ENCODE measurements at places on chromosomes 11 and 22. TPM values are rescaled to one million over a fixed set of nuclear protein-coding genes. Genes with fewer than 3 reads are reported as not detected.

Gene NLRP6
- total RNA-seq, result not detected

Gene CFAP68
- 17.2 TPM for total RNA-seq

Gene SEC14L6
- total RNA-seq, result 0.78 TPM

Gene PRG3
- total RNA-seq, result not detected

Gene BIK
- not detected for total RNA-seq

Gene DMC1
- total RNA-seq, result 1.4 TPM

Gene OR10D3
- total RNA-seq, result not detected

Gene KCNA4
- total RNA-seq, result not detected

Gene MS4A4E
- total RNA-seq, result 0.30 TPM

Gene SCGB1C1
- not detected for total RNA-seq

Gene C11orf52
- total RNA-seq, result 0.42 TPM

Gene ARHGAP1
- total RNA-seq, result 97.2 TPM

Gene CSRP3
- total RNA-seq, result not detected

Gene HEPN1
- total RNA-seq, result not detected

Gene TYMP
- total RNA-seq, result 9.0 TPM

Gene CHADL
- total RNA-seq, result not detected

Gene TRIM49
- total RNA-seq, result not detected

Gene LRRC74B
- not detected for total RNA-seq

Gene TPBGL
- 0.13 TPM for total RNA-seq

Gene OR51E2
- total RNA-seq, result 0.40 TPM

Gene C22orf15
- not detected for total RNA-seq

Gene SNX15
- total RNA-seq, result 30.0 TPM

Gene ABTB2
- 0.89 TPM for total RNA-seq

Gene TUBA8
- 1.8 TPM for total RNA-seq

Gene PGA3
- not detected for total RNA-seq

Gene APOBEC3H
- total RNA-seq, result not detected

Gene CABP7
- not detected for total RNA-seq

Gene CRYAB
- total RNA-seq, result 35.5 TPM

Gene DNAJB13
- total RNA-seq, result not detected

Gene SDHAF2
- 35.7 TPM for total RNA-seq

Gene LUZP2
- total RNA-seq, result 2.7 TPM

Gene APOA4
- not detected for total RNA-seq

Gene APOL3
- 10.1 TPM for total RNA-seq

Gene POU2AF2
- total RNA-seq, result not detected

Gene OR2AG1
- total RNA-seq, result not detected

Gene BID
- total RNA-seq, result 11.6 TPM

Gene GAB4
- not detected for total RNA-seq

Gene EHF
- total RNA-seq, result not detected

Gene SYT12
- 1.7 TPM for total RNA-seq

Gene WNT7B
- 2.3 TPM for total RNA-seq

Gene GTF2H1
- total RNA-seq, result 91.1 TPM

Gene VPS26B
- total RNA-seq, result 54.3 TPM

Gene PPP2R1B
- 25.2 TPM for total RNA-seq

Gene CLDN5
- not detected for total RNA-seq

Gene CD248
- 68.7 TPM for total RNA-seq

Gene USH1C
- not detected for total RNA-seq

Gene LRRC75B
- total RNA-seq, result 10.3 TPM

Gene IL17RA
- 15.5 TPM for total RNA-seq

Gene AQP11
- 0.76 TPM for total RNA-seq

Gene SMCO4
- total RNA-seq, result 14.7 TPM

Gene RFPL3
- not detected for total RNA-seq

Gene OR52A1
- not detected for total RNA-seq

Gene SERPIND1
- not detected for total RNA-seq

Gene SPINDOC
- 32.1 TPM for total RNA-seq
